ENCODE measurements at places on chromosomes 12 and 14. TPM values are rescaled to one million over a fixed set of nuclear protein-coding genes. Genes with fewer than 3 reads are reported as not detected.

SP7 gene
- total RNA-seq: not detected

PARP11 gene
- 4.5 TPM for total RNA-seq

AMHR2 gene
- total RNA-seq: not detected

MUCL1 gene
- not detected for total RNA-seq

PTPRB gene
- total RNA-seq: 29.7 TPM

IFT43 gene
- total RNA-seq: 35.9 TPM

PRICKLE1 gene
- 6.4 TPM for total RNA-seq

PLXNC1 gene
- 3.3 TPM for total RNA-seq

INSM2 gene
- not detected for total RNA-seq

DLK1 gene
- total RNA-seq: not detected

ASIC1 gene
- 0.82 TPM for total RNA-seq

PTPRO gene
- 5.2 TPM for total RNA-seq

DIO3 gene
- total RNA-seq: not detected

C12orf50 gene
- not detected for total RNA-seq

MFAP5 gene
- total RNA-seq: 24.5 TPM

CBX5 gene
- total RNA-seq: 28.8 TPM

KRT82 gene
- not detected for total RNA-seq

ENDOU gene
- 0.32 TPM for total RNA-seq

SERPINA6 gene
- total RNA-seq: 0.82 TPM

OR6C1 gene
- total RNA-seq: not detected

LRRC10 gene
- not detected for total RNA-seq

OTOGL gene
- 0.41 TPM for total RNA-seq

DPY19L2 gene
- total RNA-seq: 4.0 TPM

KTN1 gene
- 279 TPM for total RNA-seq

FAIM2 gene
- total RNA-seq: 1.5 TPM

KCNK10 gene
- 2.2 TPM for total RNA-seq

MYH6 gene
- 0.16 TPM for total RNA-seq

GZMH gene
- 4.0 TPM for total RNA-seq

AKAP5 gene
- total RNA-seq: 1.1 TPM

PLEKHD1 gene
- 0.16 TPM for total RNA-seq

SYNDIG1L gene
- total RNA-seq: 0.32 TPM

GPR162 gene
- total RNA-seq: not detected

PPP4R4 gene
- not detected for total RNA-seq

BICDL1 gene
- 3.2 TPM for total RNA-seq

SYT1 gene
- 2.4 TPM for total RNA-seq

PIANP gene
- total RNA-seq: not detected

SPRYD4 gene
- total RNA-seq: 3.7 TPM
